ENCODE measurements at places on chromosomes 2 and 18. TPM values are rescaled to one million over a fixed set of nuclear protein-coding genes. Genes with fewer than 3 reads are reported as not detected.

RALBP1 gene
- 72.7 TPM for polyA plus RNA-seq

SATB2 gene
- polyA plus RNA-seq = 11.6 TPM

GRCh38 chr2:221999717-222000116, 299.1 kb downstream of the PAX3 start:
- no peak for DNase-seq

EDAR gene
- 4.0 TPM for polyA plus RNA-seq
